ENCODE measurements at places on chromosomes 5 and 9. TPM values are rescaled to one million over a fixed set of nuclear protein-coding genes. Genes with fewer than 3 reads are reported as not detected.

- no peak for DNase-seq
These were observed 12.2 kb upstream of the ELL2 start for GRCh38 chr5:95973793-95974325.

DNA sequence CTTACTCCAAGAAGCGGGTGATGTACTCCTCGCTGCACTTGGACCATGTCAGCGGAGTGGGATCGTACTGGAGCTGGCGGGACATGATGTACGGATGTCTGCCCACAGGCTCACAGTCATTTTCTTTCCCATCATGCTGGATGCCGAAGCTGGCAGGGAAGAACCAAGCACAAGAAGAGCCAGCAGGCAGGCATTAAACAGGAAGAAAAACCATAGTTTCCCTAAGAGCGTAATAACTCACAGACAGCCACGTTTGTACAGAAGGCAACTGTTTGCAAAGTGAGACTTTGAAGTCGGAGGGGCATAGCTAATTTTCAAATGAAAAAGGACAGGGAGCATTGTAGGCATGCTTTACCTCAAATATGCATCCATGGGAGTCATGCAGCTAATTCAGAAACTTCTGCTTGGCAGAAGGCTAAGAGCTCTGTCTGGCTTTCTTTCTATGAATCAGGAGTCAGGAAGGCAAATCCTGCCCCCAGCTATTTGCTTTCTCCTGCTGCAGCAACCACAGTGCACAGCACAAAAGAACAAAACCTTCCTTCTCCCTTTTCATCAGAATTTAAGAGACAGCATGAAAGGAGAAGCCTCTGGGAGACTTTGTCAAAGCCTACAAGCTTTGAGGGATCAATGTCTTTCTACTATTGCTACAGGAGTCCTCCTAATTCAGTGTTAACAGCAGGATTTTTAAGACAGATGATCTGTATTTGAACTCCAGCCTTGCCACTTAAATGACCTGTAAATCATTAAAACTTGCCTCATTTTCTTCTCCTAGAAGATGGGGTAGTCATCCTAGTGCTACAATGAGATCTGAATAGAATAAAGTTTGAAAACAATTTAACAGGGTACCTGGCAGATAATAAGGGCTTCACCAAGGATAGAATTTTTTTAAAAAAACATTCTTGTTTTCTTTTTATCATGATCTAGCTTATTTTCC is 209.1 kb downstream of the TARS1 start:
- DNase-seq, result no peak

GRCh38 chr9:127813686-127814226 is 11.1 kb downstream of the FPGS start:
- DNase-seq, result no peak

- DNase-seq, result no peak
These were observed 419.7 kb downstream of the CHSY3 start for GRCh38 chr5:130323804-130324454.

DNA sequence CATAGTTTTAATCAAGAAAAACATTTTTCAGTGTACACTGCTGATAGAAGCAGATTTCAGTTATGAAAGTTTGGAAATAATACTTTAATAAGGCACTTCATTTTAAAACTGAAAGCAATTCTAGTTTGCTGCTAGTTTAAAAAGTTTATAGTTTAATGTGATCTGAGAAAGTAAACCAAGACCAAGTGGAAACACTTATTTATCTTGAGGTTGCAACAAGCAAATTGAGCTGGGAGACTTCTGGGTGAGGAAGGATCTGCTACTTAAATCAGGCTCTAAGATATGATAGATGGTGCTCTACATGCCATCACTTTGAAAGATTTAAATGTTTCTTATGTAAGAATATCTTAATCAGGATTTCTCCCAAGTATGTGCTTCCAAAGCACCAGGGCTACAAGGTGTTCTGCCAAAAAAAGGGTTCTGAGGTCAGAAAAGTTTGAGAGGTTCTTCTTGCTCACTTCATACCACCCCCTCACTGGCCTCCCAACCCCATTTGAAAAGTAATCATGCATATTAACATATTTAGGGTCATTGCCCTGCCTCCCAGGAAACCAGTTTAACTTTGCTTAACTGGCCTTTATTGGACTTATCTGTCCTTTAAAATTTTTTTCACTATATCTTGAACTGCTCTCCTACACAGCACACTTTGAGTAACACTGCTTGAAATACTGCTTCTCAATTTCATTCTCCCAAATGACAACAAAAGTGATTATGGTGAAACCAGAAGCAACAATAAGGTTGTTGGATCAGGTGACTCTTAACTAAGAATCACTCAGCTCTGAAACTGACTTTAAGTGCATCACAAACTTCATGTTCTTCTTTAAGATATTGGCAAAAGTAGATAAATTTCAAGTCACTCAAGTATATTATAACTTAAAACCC is 15.5 kb downstream of the SLC44A1 start:
- DNase-seq, result no peak

FAF2 gene
- 48.3 TPM for polyA plus RNA-seq

SLC28A3 gene
- polyA plus RNA-seq, result 0.11 TPM

SARDH gene
- polyA plus RNA-seq, result 10.3 TPM

DNA sequence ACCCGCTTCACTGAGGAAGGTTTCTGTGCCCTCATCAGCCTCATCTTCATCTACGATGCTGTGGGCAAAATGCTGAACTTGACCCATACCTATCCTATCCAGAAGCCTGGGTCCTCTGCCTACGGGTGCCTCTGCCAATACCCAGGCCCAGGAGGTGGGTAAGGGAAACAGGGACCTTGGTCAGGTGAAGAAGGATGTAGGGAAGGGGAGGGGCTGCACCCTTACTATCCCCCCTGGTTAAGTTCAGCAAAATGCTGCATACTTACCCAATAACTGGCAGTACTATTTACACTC is 4.4 kb downstream of the SLC4A9 start:
- no peak for DNase-seq

DNA sequence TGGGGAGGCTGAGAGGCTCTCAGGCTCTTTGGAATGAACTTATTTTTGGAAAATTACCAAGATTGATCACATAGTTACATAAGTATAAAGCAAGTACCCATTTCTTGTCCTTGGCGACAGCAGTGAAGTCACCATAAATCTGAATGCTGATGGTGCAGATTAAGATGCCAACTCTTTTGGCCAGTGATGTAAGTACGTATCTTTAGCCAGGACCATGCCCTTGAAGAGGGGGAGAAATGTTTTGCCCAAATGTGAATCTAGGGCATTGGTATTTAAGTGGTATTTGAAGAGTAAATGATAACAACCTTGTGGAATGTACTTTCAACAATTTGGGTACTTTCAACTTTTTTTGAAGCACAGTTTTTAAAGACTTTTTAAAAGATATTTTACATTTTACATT is 68.2 kb upstream of the RAD23B start:
- no peak for DNase-seq

DNA sequence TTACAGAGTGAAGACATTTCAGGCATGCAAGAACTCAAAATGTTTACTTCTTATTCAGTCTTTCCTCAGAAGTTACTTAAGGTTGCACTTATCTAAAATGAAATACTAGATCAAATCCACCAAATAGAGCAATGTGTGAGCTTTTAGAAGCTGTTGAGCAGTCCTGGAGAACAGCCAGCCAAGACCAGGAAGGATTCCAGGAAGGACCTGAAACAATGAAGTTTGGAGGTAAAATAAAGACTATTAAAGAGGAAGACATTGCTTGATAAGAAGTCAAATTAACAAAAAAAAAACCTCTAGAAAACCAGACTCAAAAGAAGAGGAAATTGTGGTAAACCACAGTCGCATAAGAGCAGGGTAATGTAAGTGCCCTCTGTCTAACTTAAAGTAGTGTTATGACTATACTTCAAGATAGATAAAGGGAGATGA is 156.2 kb upstream of the S1PR3 start:
- DNase-seq, result no peak

DNA sequence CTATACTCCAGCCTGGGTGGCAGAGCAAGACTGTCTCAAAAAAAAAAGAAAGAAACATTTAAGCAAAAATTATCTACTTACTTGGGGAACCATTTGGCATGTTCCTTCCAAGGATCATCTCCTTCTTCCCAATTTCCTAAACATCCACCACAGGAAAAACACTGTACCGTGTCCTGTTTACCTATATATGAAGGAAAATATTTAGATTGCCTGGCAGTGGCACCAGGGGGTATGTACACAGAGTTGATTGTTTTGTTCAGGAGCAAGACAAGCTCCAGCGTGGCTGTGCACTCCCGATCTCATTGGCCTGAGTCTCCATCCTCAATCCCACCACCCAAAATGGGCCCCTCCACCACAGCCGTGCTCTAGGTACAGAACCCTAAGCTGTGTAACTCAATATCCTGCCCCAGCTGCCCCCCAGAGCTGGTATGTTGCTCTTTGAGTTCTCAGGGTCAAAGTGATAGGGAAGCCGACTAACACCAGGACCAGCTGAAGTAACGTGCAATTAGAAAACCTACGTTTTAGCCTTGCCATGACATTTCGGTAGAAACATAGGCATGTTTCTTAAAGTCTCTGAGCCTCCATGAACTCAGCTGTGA is 13.8 kb downstream of the NAIP start:
- no peak for DNase-seq

GRCh38 chr5:53446908-53447307 is 33.5 kb upstream of the FST start:
- no peak for DNase-seq

- no peak for DNase-seq
These were observed 31.0 kb upstream of the DENND1A start for GRCh38 chr9:123960965-123961364.

- DNase-seq, result no peak
These were observed 127.9 kb downstream of the PIK3R1 start for GRCh38 chr5:68343421-68343826.

DNA sequence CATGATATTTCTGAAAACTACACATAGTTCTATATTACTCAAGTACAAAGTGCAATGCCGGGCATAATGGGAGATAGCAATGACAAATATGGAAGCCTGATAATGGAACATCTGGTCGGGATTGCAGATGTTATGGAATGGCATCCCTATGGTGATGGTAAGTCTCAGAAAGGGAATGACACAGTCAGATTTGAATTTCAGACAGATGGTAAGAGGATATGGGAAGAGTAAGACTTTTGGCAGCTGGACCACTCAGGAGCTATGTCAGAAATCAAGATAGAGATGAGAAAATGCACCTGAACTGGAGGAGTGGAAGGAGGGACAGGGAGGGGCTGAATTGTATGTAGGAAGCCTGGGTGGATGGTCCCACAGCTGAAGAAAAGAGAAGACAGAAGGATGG is 200.0 kb downstream of the DTWD2 start:
- no peak for DNase-seq

GRCh38 chr5:149561848-149562247 is 10.6 kb upstream of the CSNK1A1 start:
- DNase-seq, result no peak

DNA sequence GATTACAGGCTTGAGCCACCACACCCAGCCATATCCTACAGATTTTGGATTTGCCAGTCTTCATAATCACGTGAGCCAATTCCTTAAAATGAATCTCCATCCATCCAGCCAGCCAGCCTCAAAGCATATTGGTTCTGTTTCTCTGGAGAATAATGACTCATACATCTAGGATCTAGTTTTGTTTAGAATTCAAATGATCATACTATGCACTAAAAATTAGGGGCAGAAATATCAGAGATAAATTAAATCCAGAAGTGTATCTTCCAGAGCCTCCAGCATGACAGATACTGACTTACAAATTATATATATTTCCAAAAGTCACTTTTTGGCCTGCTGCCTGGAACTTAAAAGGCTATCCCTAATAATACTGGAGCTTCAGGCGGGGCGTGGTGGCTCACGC is 119.1 kb upstream of the NR5A1 start:
- no peak for DNase-seq

DNA sequence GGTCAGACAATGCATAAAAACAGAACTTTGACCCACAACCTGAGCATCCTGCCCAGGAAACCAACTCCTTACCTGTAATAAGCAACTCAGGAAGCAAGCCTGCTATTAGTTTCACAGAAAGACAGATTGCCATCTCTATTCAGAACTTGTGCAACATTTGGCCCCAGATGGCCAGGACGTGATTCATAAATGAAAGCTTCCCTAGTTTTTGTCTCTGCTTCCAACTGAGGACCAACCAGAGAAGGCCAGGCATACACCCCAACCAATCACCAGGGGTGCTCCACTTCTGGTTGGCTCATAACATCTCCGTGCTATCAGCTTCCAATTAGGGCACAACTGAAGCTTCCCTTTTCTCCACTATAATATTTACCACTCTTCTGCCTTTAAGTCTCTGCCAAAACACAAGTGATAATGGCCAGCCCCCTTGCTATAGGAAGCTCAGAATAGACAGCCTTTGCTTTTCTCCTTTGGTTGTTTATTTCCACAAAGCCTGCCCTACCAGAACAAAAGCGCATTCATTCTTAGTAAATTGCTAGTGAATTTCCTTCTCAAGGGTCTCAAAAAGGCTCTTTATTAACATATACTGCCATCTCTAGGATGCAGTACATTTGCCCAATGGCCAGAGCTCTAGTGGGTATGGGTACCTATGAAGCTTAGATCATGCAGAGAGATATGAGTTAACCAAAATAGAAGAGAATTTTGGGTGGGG is 289.7 kb upstream of the DAP start:
- DNase-seq, result no peak

- DNase-seq, result no peak
These were observed 978.7 kb upstream of the NUDT12 start for GRCh38 chr5:104541141-104541785.

FOXE1 gene
- polyA plus RNA-seq, result not detected
